Lower lobe of right lung (tissue), 2 donors: ENCODE measurements at places on chromosomes 1 and 21. TPM values are rescaled to one million over a fixed set of nuclear protein-coding genes. Genes with fewer than 3 reads are reported as not detected.

CD244 gene
- total RNA-seq, result 4.5 TPM

LCE1E gene
- total RNA-seq, result not detected

DNA sequence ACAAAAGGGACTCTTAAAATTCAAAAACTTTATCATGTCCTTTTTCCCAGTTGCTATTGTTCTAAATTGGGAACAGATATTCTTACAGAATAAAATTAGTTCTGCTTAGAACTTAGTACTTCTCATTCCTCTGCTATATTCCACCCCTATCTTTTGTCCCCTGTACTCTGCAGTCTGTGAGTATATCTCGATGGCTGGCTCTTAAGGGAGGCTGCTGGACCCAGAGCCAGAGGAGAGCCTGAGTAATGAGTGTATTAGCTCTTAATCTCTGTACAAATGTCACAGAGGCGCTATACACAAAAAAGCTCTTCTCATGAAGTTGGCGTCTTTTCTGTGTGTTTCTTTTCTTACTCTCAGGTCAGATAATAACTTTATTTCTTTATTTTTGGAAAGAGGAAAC lies 423.4 kb downstream of the ZP4 start:
- no peaks in the 10 kb centered on the region for H3K27me3 ChIP-seq
- H3K27ac ChIP-seq, result no peak overlapping the region
- no peaks in the 10 kb centered on the region for H3K4me1 ChIP-seq

- peaks cover 15% of the 10 kb centered on the region for H3K4me1 ChIP-seq
- H3K27ac ChIP-seq, result no peak overlapping the region
- no peak overlapping the region for H3K4me3 ChIP-seq
- DNase-seq, result no peak
- no peaks in the 10 kb centered on the region for H3K27me3 ChIP-seq
Measured at GRCh38 chr1:183218027-183218618, 32.1 kb downstream of the LAMC2 start.

TMPRSS2 gene
- total RNA-seq, result 87.7 TPM

PRKAB2 gene
- total RNA-seq, result 11.3 TPM

DNA sequence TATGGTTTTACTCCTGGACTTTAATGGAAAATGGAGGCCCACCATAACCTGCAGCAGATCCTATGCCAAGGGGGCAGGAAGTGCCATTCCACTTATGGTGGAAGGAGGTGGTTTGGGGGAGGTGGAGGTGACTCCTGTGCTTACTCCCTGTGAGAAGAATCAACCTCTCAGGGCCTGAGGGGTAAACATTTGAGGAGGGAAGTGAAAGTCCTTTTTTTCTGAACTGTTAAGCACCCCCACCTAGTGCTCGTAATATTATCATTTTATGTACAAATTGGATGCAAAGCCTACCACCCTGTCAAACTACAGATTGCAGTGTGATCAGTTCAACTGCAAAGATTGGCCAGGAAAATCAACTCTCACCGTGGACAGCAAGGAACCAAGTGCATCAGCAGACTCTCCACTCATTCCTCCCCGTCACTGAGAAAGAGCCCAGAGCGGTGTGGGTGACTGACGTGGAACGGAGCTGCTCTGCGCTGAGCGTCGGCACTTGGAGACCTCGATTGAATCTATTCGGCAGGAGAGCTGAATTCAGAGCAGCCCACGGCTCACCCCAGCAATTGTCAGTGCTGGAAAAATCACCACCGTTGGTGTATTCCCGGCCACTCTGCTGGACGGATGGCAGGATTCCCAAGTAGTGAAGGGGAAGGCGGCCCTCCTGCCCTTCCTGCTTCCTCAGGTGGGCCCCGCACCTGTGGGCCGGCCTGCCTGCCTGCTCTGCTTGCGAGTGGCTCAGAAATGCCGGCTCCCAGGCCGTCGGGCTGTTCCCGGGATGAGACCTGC lies 46.8 kb upstream of the COX20 start:
- DNase-seq, result no peak
- no peak overlapping the region for H3K4me3 ChIP-seq
- no peaks in the 10 kb centered on the region for H3K27me3 ChIP-seq
- H3K4me1 ChIP-seq, result no peaks in the 10 kb centered on the region
- H3K36me3 ChIP-seq, result no peaks in the 10 kb centered on the region

DNA sequence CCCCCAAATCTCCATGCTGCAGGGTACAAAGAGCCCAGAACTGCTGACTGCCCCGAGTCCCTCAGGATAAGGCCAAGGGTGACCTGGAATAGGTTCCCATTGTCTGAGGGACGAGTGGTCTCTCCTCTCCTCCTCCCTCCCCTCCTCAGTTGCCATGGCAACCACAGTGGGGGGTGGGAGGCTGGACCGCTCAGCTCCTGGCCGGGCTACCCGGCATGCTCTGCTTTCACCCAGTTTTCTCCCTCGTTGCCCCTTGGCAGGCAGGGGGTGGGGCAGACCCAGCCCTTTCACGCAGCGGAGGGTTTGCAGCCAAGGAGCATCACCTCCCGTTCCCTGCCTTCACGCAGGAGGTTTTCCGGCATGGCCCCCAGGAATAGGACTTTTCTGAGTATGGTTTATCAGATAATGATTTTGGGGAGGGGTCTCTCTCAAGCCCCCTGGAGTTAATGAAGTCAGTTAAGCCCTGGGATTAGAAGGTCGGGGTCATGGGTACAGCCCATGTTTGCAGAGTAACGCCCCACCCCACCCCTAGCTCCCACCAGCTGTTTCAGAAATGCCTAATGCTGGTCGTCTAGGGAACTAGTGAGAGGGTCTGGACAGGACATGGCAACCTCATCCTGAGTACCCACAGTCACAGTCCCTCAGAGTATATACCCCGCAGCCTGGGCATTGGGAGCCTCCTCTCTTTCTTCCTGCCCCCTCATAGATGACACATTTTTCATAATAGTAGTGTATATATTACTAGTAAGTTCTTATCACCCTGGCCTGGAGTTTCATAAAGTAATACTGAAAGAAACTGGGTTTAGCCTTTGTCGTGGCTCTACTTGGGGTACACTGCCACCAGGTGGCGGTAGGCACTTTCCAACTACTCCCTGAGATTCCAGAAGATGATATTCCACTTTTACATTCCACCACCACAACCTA lies 20.7 kb downstream of the C1QB start:
- peaks cover 47% of the 10 kb centered on the region for H3K27me3 ChIP-seq
- H3K4me3 ChIP-seq, result no peak overlapping the region
- H3K27ac ChIP-seq, result no peak overlapping the region
- no peaks in the 10 kb centered on the region for H3K36me3 ChIP-seq
- DNase-seq, result no peak
- H3K4me1 ChIP-seq, result no peaks in the 10 kb centered on the region
